ENCODE measurements at places on chromosomes 6 and 20.

DNA sequence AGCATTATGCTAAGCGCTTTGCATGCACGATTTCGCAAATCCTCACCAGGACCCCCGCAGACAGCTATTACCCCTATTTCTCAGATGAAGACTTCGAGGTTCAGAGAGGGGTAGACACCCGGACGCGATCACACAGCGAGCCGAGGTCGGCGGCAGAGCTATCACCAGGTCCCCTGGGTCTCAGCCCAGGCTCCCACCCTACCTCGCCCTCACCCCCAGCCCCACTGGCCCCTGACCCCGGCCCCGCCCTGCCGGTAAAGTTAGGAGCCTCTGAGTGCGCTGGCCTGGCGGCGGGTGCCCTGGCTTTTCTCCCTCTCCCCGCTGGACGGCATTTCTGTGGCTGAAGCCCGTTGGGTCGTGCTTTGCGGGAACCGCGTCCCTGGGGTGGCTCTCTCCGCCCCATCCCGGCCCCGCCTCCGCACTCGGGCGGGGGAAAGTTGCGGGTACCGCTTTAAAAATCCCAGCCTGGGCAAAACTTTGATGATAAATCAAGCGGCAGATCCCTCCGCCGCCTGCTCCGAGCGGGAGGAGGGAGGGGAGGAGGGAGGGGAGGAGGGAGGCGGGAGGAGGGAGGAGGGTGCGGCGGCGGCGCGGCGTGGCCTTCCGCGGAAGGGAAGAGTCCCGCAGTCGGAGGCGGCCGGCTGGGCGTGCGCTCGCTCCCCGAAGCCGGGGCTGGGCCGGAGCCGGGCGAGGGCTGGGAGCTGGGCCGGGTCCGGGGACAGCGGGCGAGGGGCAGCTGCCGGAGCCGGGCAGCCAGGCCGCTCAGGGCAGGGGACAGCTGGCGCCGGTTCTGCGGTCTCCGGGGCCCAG lies at the start of gene VSTM2L:
Gene VSTM2L, plus strand, starts transcription at position 624 of the 810 bp plus-strand sequence. CDS start 224 bp downstream, outside the sequence.
- DNase-seq, result peak; percentile 27

DNA sequence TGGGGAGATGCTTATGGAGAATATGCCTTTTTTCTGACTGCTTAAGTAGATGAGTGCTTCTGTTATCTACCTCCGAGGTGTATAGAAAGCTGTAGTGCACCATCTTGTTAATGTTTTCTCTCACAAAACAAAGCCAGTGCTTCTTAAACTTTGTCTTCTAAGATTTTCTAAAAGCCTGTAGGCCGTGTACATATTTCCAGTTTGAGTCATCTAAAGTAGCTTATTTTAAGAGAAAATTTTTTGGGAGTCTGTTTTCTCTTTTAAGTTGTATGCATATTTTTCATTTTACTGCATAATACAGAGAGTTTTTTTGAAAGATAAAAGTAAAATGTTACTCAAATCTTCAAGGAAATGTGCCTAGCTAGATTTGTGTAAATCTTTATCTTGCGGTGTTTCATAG lies 151.7 kb downstream of the GRIK2 start:
- no peak for DNase-seq

GRCh38 chr6:81878479-81878878 lies 126.0 kb upstream of the TENT5A start:
- DNase-seq, result no peak

GRCh38 chr20:47252879-47253307 lies 103.6 kb downstream of the ZMYND8 start:
- no peak for DNase-seq

DNA sequence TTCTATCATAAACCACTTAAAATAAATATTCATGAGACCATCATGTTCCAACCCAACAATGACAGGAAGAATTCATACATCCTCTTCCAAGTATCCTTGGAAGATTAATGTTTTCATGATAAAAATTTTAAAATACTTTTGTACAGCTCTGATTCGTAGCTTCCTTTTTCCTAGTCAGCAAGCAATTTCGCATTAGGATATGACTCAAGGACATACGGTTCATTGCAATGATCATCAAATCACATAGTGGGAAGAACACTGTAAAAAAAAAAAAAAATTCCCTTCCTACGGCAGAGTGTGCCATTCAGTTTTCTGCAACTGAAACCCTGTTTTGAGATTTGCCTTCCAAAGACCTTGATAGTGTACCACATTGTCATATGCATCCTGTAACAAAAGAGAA lies 35.3 kb upstream of the GFOD1 start:
- peak; percentile 84 for DNase-seq

DNA sequence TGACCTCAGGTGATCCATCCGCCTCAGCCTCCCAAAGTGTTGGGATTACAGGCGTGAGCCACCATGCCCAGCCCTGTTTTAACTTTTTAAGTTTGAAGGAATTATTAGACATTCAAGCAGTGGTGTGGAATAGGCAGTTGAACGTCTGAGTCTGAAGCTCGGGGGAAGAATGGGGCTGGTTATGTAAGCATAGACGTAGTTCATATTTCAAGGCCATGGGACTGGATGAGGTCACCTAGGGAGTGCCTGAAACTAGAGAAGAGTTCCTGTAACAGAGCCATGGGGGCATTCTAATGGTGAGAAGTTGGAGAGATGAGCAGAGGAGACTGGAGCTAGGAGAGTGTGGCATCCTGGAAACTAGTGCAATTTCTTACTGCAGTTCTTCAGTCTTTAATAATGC lies 6.4 kb downstream of the CDKAL1 start:
- peak; percentile 77 for DNase-seq

GRCh38 chr6:143003676-143004075 lies 57.0 kb upstream of the AIG1 start:
- DNase-seq, result peak; percentile 9

GRCh38 chr6:142357879-142358278 lies 56.1 kb downstream of the ADGRG6 start:
- no peak for DNase-seq

DNA sequence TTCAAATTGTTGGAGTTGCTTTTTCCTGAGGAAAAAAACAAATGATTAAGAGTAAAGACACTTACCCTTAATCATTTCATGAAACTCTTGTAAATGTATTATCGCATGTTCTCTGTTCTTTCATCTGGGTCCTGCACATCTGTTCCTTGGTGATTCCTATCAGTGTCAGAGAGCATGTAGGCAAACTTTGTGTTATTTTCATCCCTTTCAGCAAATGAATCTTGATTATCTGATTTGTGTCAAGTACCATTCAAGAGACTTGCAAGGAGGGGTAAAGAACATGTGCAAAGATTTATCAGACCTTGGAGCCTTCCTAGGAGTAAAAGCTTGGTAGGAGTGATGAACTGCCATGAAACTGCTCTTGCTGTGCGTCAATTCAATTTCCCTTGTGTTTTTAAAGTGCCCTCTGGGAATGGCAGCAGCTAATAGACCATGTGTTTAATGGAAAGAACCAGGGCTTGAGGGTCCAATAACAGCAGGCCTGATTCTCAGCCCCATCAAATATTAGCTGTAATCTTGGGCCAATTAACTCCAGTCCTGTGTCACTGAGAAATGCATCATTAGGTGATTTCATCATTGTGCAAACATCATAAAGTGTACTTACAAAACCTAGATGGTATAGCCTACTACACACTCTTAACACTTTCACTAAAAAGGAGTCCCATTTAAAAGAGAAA lies 118.9 kb upstream of the CEP85L start:
- no peak for DNase-seq

GRCh38 chr6:47519279-47519678 lies 41.7 kb downstream of the CD2AP start:
- DNase-seq, result no peak

DNA sequence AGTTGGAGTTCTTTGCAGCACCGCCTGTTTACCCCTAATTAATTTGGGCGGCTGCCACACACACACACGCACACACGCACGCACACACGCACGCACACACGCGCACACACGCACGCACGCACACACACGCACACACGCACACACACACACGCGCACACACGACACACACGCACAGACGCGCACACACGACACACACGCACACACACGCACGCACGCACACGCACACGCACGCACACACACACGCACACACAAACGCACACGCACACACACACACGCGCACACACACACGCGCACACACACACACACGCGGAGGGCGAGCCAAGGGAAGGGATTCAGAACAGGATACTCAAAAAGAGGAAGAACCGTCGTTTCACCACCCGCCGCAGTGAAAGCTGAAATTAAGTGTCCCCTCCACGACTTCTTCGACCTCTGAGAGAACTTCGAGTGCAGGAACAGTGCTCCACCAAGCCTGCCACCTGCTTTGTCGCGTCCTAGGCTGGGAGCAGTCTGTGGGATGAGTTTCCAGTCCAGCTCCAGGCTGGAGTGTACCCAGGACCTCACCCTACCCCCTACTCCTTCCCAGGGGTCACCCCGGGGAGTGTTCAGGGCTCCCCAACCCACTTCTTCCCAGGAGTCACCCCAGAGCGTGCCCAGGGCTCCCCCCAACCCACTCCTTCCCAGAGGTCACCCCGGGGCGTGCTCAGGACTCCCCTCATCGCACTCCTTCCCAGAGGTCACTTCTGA lies 1.1 kb downstream of the RNASET2 start:
- peak; percentile 88 for DNase-seq

GRCh38 chr6:75503291-75503690 lies 9.7 kb upstream of the FILIP1 start:
- DNase-seq, result no peak

GRCh38 chr6:37495244-37495934 lies 4.3 kb downstream of the CCDC167 start:
- DNase-seq, result no peak

- peak; percentile 51 for DNase-seq
These were observed 44.0 kb downstream of the PANK2 start for GRCh38 chr20:3933218-3933617.

- no peak for DNase-seq
These were observed 144.8 kb downstream of the MOXD1 start for GRCh38 chr6:132256457-132256856.

DNA sequence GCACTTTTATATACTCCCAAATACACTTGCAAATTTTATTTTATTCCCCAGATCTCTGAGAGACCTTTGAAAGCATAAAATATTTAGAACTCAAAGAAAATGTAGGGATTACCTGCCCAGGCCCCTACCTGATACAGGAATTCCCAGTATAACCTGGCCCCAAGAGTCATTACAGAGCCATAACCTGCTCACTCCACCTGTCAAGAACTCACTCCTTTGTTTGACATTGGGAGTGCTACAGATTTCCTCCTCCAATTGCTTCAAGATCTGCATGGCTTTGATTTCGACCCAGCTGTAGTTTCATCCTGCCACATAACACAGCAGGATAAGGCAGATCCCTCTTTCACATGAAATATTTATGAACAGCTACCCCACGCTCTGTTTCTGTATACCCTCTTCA lies 96.1 kb upstream of the SLC2A12 start:
- no peak for DNase-seq

DNA sequence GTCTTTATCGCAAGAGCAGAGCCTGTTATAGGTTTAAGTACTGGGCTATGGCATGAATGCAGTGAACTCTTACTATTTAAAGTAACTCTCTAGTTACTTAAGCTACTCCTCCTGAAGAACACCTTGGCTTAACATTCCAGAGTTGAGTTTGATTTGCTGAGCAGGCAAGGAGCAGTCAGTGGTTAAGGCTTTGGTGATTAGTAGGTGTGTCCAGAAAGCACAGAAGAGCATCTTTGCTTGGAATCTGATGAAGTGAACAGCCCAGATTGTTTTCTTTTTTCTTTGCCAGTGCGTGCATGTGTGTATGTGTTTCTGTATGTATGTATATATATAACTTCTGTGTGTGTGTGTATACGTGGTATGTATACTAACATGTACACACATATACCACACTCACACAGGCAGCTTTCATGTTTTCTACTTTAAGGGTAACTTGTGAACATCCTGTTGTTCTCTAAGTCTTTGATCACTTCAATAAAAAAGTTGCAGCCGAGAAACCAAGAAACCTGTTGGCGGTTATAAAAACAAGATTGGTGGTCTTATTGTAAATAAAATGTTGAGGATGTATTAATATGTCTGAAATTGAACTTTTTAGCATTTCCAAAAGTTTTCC lies 56.2 kb upstream of the TULP4 start:
- DNase-seq, result no peak

DNA sequence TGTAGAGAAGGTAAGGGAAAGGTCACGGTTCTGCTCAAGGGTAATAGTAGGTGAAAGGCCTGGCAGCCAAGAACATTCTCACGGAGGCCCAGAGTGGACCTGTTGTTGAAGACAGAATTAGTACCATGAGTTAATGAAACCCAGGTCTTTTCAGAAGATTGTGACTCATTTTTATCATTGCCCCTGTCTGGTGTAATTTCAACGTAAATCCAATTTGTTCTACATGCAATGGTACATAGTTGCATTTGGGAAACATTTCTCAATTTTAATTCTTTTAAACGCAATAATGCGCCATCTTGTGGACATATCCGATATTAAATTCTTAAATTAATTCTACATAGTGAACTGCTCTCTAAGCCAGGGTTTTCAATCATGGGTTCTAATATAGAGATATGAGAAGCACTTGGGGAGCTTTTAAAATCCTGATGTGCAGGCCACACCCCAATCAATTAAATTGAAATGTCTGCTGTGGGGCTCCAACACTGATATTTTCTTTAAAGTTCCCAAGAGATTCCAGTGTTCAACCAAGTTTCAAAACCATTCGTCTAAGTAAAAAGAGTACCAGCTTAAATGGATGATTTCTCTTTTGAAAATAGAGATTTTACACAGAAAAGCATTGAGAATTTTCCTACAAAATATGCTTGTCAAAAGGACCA lies 257.4 kb downstream of the PLCB1 start:
- peak; percentile 9 for DNase-seq

All from inflammatory macrophage (primary cell).